ENCODE measurements at places on chromosomes 1 and 21.

DNA sequence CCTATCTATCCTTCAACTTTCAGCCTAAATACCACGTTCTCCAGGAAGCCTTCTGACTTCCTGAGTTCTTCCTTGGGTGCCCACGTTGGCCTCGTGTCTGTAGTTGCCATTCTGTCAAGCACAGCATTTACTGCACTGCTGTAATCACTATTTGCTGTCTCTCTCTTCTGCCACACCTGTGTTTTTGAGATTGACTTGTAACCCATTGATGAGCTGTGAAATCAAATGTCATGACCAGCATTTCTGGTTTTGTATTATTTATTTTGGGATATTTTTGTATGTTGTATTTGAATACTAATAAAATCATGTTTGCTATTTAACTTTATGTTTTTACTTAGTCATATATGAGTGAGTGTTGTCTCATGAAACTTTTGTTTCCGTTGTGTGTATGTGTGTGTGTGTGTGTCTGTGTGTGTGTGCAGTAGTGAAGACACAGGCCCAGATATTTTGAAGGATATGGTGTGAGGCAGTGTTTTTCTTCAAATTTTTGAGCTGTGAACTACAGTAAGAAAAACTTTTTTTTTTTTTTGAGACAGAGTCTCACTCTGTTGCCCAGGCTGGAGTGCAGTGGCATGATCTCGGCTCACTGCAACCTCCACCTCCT, 126.2 kb upstream of the SERBP1 start:
- no peak for DNase-seq

GRCh38 chr1:185268352-185268751, 48.7 kb downstream of the IVNS1ABP start:
- DNase-seq = no peak

DNA sequence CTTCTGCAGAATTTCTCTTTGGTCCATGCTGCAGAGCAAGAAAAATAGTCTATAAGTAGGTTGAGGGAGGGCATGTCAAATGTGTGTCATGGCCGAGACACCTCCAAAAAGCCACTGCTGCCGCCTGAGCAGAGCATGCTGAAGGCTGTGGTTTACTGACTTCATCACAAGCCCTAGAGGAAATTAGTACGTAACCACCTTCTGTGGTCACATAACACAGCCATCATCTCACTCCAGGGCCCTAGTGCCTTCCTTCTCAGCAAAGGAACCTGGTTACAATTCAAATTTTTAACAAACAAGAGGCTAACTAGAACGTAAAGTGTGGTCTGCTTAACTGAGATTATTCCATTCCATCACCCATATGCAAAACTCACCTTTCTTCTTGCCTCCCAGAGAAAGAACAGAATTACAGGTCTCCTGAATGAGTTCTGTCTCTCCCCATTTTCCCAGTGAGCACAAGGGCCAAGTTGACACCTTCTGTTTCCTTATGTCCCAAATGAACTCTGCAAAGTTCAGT, at the start of gene PTPN22:
TSS of gene PTPN22 (minus strand) at position 116 of the 517 bp plus-strand sequence.
- DNase-seq = no peak

GRCh38 chr21:39014747-39015146, 168.5 kb downstream of the PSMG1 start:
- no peak for DNase-seq

GRCh38 chr21:35528116-35529042, 479.3 kb upstream of the RUNX1 start:
- no peak for DNase-seq

- DNase-seq = no peak
Measured at GRCh38 chr1:194570476-194570875, 1384.1 kb upstream of the B3GALT2 start.

GRCh38 chr21:32612075-32612998, at the start of gene CFAP298:
Gene CFAP298, minus strand, starts transcription at chr21:32612377. Its CDS starts 134 bp downstream, at chr21:32612243.
- peak; percentile 91 for DNase-seq
